ENCODE measurements at places on chromosomes 5 and 9.

GRCh38 chr5:103458497-103459040 is 104.0 kb downstream of the NUDT12 start:
- no peak for DNase-seq

GRCh38 chr9:127921557-127922120 is 4.8 kb upstream of the ST6GALNAC4 start:
- peak; percentile 63 for DNase-seq

DNA sequence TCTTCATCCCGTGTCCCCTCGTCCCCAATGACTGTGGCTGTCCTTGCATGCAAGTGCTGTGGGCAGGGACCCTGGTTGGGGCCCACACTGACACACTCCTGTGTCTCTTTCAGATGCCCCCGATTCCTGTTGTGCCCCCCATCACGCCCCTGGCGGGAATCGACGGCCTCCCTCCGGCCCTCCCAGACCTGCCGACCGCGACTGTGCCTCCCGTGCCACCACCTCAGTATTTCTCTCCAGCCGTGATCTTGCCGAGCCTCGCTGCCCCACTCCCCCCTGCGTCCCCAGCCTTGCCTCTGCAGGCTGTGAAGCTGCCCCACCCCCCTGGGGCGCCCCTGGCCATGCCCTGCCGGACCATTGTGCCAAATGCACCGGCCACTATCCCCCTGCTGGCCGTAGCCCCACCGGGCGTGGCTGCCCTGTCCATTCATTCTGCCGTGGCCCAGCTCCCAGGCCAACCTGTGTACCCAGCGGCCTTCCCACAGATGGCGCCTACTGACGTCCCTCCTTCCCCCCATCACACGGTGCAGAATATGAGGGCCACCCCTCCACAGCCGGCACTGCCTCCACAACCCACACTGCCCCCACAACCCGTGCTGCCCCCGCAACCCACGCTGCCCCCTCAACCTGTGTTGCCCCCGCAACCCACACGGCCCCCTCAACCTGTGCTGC is 75.0 kb downstream of the WNK2 start:
- DNase-seq: no peak

- no peak for DNase-seq
Measured at GRCh38 chr9:248278-248961, 33.8 kb downstream of the DOCK8 start.

GRCh38 chr5:131684051-131684450 is 49.0 kb upstream of the RAPGEF6 start:
- no peak for DNase-seq

- no peak for DNase-seq
Measured at GRCh38 chr9:35844628-35845270, 15.7 kb downstream of the TMEM8B start.

DNA sequence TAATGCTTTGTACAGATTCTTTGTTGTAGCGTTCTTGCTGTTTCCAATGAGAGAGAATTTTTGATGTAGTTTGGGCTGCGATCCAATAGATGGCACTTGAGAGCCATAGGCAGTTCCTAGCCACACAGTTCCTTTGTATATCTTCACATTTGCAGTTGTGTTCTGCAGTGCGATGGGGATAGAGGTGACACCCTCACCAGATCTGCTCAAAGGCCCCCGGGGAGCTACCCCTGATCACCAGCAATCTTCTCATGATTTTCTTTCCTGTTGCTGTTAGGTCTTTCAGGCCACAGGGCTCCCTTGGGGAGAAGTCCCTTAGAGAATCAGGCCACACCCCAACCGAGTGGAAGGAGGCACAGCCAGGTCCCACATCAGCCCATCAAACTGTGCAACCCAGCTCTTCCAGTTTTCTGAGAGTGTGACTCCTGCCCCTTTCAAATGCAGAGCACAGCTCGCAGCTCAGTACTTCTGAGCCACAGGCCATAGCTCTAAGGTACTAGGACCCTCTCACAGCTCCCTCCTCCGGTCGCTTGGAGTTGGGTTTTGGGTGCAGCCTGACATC is 353.7 kb downstream of the SLCO4C1 start:
- no peak for DNase-seq

DNA sequence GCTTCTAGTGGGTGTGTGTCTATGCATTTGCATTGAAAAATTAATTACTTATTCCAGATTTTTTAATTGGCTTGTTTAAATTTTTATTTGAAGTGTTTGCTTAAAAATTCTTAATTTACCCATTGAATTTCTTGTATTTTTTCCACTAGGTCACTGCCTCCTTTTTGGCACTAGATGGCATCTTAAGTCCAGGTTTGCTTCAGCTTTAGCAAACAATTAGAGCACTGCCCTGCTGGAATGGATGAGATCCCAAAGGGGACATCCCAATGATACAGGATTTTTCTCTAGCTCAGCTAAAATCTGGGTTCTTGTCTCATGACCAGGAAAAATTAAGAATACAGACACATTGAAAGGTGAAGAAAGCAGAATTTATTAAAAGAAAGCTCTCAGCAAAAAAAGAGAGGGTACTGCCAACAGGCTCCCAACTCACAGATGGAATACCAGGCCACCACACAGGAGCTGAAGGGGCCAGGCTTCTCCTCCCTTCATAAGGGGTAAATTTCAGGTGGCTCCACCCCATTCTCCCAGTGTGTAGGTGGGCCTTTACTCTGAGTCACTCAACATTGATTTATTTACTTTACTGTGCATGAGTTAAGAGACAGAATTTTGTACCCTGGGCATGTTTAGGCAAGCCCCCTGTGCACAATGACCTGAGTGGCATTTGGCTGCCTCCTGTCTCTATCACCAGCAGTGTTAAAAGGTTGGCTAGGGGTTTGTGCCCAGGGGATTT is 532.4 kb downstream of the ANXA1 start:
- no peak for DNase-seq

- no peak for DNase-seq
Measured at GRCh38 chr5:174943785-174944184, 219.4 kb downstream of the MSX2 start.

DNA sequence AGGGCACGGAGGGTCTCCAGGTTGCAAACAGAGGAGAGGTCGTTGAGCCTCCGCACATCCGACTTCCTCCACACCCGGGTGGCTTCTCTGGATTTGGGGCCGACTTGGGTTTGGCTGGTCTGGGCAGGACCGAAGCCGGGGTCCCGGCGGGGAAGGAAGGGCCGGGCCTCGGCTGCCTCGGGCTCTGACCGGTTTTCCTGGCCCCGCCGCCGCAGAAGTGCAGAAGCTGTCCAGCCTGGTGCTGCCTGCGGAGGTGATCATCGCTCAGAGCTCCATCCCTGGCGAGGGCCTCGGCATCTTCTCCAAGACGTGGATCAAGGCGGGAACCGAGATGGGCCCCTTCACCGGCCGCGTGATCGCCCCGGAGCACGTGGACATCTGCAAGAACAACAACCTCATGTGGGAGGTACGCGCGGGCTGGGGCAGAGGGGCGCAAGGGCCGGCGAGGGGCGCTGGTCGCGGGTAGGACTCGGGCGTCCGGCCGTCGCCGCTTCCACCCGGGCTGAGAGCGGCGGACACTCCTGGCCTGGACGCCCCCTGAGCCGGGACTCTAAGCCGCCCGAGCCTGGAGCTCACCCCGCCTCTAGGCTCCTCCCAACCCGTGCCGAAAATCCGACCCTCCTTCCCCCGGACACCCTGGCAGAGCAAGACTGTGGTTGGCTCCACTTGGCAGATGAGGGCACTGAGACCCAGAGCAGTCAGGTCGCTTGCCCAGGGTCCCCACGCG is 2.2 kb downstream of the PRDM12 start:
- no peak for DNase-seq

DNA sequence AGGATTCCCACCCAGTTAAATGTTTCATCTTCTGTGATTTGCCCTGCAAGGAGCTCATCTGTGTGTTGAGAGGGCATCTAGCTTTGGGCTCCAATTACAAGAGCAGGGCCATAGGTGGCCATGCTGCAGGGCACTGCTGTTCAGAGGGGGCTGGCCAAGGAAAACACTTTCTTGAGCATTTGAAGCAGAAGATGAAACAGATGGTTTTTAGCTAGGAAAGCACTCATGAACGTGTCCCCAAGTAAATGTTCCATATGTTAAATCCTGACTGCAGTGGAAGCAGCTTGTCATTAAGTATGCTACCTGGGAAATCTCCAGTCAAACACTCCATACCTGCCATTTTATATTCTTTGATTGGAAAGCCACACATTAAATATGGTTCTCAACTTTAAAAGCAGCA is 176.6 kb downstream of the FBXL7 start:
- no peak for DNase-seq

DNA sequence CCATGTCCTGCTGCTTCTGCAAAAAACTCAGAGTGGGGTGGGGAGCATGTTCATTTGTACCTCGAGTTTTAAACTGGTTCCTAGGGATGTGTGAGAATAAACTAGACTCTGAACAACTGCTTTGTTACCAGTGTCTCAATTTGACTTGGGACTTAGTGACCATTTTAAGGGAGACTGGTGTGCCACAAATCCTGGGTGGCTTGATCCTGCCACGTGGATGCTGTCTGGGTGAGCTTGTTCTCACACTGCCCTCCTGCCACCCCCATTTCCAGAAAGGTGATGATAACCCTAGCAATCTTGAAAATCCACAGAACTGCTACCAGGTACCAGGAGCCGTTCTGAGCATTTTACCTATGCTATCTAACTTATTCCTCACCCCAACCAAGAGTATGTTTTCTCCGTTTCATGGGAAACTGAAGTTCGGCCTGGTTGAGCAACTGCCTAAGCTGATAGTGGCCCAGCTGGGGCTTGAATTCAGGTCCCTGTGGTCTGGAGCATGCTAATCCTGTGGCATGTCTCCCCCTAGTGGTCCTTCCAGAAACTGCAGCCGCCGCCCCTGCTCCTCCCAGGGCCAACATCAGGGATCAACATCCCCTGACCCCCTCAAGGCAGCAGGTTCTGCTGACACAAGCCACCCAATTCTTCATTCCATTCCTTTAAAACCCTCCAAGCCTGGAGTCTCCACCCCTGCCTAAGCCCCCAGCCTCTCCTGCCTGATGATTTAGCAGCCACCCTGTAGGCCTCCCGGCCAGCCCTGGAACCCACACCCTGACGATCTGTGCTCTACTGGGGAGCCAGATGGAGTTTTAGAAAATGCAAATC is 2.8 kb downstream of the IL3 start:
- DNase-seq: peak; percentile 63

DNA sequence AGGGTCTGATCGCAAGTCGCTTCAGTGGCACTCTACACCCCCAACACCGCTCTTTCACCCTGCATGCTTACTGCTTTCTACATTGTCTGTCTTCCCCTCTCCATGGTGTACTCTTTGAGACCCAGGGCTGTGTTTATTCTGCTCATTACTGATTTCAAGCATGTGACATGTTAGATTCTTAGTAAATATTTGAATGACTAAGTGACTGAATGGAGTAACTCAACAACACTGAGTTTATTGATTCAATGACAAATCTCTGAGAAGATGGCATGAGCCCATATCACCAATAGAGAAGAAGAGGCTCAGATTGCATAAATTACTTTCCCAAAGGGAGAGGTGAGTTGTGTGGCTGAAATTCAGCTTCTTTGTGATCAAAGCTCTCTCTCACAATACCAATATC is 89.7 kb upstream of the OSMR start:
- no peak for DNase-seq

- no peak for DNase-seq
Measured at GRCh38 chr5:36392186-36392585, 90.5 kb upstream of the RANBP3L start.

DNA sequence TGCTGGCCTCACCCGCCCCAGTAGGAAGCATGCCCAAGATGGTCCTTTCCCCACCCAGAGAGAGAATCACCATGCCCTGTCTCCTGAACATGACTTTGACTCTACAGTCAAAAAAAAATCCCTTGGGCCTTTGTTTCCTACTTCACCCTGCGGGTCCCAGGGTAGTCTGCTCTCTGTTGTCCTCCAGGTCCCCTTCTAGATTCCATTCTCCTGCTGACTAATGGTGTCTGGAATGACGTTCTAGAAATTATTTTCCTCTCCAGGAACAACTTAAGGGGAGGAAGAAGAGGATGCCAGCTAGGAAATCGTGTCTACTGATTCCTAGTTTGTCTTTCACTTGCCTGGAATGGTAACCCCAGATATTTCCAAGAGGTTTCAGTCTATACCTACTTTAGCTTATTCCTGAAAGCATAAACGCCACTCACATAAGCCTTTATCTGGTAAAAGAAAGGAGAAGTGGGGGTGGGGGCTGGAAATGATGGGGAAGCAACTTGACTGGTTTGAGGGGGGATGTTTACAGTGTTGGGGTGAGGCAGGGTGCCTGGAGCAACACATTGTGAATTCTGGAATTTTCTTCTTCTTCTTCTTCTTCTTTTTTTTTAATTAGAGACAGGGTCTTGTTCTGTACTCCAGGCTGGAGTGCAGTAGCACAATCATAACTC is 93.9 kb downstream of the SNX18 start:
- no peak for DNase-seq

DNA sequence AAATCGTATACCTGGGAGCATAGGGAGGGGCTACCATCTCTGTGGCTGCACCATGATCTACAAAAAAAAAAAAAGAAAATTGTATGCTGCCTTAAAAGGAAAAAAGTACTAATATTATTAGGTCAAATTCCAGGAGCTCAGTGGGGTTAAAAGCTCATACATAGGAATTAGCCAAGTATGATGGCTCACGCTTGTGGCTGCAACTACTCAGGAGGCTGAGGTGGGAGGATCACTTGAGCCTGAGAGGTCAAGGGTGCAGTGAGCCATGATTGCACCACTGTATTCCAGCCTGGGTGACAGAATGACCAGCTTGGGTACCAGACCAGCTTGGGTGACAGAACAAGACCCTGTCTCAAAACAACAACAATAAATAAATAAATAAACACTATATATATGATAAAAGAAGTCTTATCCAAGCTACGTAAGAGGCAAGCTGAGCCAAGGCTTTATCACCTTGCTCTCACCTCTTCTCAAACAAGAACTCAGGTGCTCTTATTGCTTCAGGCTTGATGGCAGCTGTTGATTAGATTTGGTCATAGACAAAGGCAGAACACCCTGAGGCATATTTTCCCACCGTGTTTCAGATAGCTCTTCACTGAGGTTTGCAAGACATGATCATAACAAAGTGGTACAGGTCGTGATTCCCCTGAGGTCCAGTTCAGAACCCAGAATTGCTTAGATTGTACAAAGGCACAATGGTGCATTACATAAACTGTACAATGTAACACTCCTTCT is 3.3 kb upstream of the FBXW11 start:
- DNase-seq: no peak

- DNase-seq: no peak
Measured at GRCh38 chr9:87034841-87035240, 87.5 kb upstream of the GAS1 start.

GRCh38 chr5:75337366-75338021 is 474 bp downstream of the HMGCR start:
- no peak for DNase-seq

GRCh38 chr9:72772661-72773060 is 180.2 kb downstream of the ALDH1A1 start:
- no peak for DNase-seq

DNA sequence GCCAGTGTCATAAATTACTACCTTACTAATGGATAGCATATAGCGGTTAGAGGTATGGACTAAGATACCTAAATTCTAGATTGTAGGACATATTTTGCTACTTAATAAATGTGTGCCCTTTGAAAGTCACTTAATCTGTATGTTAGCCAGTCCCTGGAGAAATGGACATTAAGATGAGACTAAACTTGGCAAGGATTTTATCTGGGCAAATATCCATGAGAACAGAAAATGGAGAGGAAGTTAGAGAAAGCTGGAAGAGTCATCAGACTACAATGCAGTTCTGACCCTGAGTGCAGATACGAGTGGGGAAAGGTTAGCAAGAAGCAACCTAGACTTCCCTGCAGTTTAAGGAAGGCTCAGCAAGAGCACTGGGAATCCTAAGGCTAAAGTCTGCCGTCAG is 33.0 kb downstream of the TBCA start:
- no peak for DNase-seq
